Hematopoietic multipotent progenitor cell treated with erythropoietin and hydrocortisone succinate and interleukin-3 and kit ligand, for 6 days (in vitro differentiated cells): ENCODE measurements at places on chromosomes 6 and 20.
A peak's percentile ranks its signal among the peaks of the same experiment; 100 is the strongest.

DNA sequence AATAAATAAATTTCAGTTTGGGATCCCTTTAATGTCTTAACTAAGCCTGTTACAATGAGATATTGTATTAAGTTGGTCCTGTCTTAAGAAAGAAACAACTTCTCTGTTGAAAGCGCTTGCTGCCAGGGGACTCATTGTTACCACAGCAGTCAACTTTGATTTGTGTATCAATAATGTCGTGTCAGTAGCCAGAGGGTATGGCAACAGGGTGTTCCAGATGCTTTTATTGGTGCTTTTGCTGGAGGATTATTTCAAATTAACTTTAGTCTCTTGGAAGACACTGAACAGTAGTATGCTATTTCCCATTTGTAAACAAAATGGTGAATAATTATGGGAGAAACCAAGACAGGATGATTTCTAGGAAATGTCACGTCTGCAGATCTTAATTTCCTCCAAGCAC is 91.9 kb upstream of the TSHZ2 start:
- no peak for DNase-seq

DNA sequence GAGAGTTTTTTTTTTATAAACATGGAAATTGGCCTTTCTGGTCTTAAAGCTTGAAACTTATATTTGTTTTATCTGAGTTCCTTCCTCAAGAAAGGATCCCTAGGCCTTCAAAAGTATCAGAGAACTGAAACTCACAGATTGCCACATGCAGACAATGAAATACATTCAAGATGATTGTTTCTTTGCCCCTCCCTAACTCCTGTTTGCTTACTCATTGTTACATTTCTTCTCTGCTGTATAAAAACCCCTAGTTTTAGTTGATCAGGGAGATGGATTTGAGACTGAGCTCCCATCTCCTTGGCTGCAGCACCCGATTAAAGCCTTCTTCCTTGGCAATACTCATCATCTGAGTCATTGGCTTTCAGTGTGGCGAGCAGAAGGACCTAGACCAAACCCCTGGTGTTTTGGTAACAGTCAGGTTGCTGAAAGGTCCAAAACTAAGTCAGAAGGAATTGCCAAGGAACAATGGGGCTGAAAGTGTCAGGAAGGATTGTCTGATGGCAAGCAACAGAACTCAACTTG is 132.3 kb upstream of the SULF2 start:
- DNase-seq = no peak

- DNase-seq = no peak
Measured at GRCh38 chr6:108437821-108438220, 122.9 kb upstream of the FOXO3 start.

DNA sequence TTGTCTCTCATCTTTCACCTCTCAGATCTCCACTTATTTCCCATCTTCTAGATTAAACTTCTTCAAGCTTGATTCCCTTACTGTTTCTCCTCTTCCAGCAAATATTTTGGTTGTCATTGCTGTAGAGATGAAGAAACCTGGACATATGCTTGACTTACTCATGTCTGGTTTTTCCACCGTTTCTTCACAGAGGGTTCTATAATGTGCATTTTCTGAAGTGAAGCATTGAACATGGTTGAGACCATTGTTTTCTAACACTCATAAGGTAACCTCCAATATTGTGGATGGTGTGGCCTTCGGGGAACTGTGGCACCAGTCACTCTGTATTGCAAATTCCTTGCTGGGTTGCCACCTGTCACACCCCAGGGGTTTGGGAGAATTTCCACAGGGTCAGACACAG is 237.2 kb downstream of the PLCB1 start:
- DNase-seq = no peak

GRCh38 chr20:32487381-32487780 is 97.8 kb downstream of the NOL4L start:
- no peak for DNase-seq

- no peak for DNase-seq
Measured at GRCh38 chr20:40286975-40287531, 402.0 kb downstream of the MAFB start.

- no peak for DNase-seq
Measured at GRCh38 chr6:155188707-155189496, 74.9 kb upstream of the CLDN20 start.

DNA sequence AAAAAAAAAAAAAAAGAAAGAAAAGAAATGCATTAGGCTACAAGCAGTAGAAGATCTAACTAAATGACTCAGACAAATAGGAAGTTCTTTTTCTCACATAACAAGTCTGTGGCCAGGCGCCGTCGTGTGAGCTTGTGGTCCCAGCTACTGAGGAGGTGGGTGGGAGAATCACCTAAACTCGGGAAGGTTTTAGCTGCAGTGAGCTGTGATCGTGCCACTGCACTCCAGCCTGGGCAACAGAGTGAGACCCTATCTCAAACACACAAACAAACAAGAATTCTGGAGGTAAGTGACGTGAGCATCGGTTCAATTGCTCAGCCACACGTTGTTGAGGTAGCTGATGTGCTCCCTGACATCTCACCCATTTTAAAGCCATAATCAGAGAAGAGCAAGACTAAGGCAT is 37.9 kb upstream of the SLC23A2 start:
- DNase-seq = no peak

DNA sequence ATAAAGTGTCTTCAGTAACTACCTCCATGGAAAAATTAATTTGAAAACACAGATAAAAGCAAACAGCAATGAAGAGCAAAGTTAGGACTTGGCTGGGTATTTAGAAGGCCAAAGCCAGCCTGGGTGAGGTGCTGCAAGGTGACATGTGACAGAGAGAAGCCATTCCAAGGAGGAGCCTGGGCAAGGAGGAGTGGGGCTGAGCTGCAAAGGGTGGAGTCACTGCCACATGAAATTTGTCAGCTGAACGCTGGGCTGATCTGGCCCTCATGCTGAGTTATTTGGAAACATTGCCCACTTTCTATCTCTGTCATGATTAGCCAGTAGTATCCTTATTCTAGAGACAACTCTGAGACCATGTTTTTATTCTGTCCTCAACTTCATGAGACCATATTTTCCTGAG is 76.3 kb downstream of the PERP start:
- no peak for DNase-seq

- DNase-seq = no peak
Measured at GRCh38 chr20:1377341-1377871, 15.4 kb downstream of the FKBP1A start.

GRCh38 chr20:58660855-58661597 is 9.9 kb downstream of the STX16 start:
- DNase-seq = peak; percentile 5

- DNase-seq = peak; percentile 69
Measured at GRCh38 chr20:845941-846893, 12.7 kb downstream of the FAM110A start.

DNA sequence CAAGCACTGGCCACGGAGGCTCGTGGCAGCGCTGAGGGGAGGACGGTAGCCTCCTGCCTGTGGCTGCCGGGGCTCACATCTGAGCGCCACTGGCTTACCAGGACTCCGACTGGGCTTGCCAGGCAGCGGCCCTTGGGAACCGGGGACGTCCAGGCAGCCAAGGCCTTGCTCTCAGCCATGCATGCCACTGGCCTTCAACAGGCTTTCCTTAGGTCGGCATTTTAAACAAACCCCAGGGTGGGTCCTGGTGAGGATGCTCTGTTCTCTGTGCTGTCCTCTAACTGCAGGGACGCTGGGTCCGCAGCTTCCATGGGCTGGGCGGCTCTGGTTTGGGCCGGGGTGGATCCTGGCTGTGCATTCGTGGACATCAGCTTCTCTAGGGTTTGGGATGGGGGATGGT is 59.1 kb upstream of the BHLHE23 start:
- no peak for DNase-seq

DNA sequence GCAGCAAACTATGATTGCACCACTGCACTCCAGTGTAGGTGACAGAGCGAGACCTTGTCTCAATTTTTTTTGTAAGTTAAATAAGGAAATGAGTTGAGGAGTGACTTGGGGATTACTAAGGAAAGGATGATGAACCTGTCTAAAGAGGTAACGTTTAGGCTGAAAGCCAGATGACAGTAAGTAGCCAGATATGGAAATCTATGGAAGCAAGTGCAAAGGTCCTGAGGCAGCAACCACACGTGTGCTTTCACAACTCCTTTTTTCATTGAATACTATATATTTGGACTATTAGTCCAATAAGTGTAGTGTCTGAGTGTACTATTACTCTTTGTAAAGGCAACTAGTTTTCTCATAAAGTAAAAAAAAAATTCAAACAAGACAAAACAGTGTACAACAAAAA is 147.4 kb downstream of the CD24 start:
- no peak for DNase-seq

DNA sequence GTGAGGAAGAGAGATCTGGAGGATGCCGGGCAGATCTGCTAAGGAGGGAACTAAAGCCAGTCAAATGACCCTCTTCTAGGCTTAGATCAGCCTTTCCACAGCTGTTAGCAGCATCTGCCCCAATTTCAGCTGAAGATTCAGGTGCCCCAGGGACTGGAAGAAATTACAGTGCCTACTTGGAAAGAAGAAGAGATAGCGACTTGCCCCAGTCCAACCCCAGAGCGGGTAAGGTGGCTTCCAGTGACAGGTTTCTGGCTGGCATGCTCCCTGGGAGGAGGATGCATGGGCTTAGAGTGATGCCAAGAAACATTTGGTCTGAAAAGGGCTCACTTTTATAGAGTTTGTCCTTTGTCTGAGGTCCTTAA is 620 bp downstream of the TJAP1 start:
- DNase-seq = peak; percentile 42

DNA sequence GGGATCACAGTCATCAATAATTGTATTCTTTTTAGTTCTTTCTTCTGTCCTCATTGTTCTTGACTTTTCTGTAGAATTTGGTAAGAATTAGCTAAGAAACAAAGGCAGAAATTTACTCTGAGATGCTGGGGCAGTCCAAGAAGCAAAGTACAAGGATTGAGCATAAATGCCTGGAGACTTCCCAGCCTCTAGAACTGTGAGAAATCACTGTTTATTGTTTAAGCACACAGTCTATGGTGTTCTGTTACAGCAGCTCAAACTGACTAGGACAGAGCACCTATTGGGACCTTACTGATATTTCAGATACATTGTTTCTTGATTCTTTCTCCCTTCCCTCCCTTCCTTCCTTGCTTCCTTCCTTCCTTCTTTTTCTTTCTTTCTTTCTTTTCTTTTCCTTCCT is 192.7 kb upstream of the SLC35B3 start:
- no peak for DNase-seq

DNA sequence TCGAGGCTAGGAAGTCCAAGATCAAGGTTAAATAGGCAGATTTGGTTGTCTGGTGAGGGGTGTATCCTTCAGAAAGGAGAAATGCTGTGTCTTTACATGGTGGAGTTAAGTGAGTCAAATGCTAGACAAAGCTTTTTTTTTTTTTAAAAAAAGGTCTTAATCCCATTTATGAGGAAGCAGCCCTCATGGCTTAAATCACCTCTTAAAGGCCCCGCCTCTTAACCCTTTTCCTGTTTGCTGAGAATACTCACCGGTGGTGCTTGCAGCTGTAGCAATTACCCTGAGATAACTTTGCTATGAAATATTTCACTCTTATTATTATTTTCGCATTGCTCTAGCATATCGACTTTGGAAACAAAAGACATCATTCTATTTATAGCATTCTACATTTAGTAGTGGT is 30.8 kb downstream of the FBXO30 start:
- DNase-seq = no peak

DNA sequence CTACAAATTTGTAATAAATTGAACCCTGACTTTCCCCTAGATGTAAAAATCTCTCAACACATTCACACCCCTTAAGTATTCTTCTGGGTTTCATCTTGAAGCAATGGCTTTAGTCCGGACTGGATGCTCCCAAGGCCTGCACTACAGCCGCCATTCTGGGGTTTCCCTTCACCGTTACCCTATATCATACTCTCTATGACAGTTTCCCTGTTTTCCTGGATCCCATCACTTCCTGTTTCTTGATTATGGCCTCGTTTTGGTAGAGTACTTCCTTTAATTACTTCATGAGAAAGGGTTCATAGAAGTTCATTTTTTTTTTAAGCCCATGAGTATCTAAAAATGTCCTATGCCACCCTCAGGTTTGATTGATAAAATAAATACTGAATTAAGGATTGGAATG is 11.7 kb downstream of the FIG4 start:
- no peak for DNase-seq

DNA sequence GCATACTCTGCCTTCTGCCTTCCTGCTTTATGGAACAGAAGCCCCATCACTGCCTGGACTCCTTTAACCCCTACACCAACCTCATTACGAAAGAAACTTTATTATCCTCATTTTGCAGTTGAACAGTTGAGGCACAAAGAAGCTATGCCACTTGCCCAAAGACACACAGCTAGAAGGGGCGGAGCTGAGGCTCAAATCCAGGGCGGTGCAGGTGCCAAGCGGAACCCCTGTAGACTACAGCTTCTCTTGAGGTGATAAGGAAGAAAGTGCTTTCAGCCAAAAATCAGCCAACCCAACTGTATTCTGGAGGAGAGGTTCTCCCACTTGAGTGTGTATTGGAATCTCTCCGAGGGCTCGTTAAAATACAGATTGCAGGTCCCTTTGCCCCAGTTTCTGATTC is 90.5 kb downstream of the PRND start:
- peak; percentile 51 for DNase-seq

GRCh38 chr6:79755967-79756366 is 124.8 kb downstream of the SH3BGRL2 start:
- no peak for DNase-seq

DNA sequence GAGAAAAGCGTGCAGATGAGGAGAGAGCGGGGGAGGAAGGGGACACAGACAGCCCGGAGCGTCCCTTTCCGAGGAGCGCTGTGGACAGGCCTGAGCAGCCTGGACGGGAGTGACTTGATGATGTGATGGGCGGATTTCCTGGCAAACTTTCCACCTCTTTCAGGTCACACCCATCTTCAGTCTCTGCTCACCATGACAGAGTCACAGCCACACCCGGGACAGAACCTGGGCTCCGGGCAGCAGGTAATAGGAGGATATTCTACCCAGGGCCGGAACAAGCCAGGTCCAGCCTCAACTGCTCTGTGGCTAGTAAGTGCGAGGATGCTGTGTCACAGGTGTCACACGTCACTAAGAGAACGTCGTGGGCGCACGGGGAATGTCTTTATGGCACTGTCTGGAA is 84.3 kb downstream of the THBS2 start:
- no peak for DNase-seq

- no peak for DNase-seq
Measured at GRCh38 chr6:551829-552350, 105.0 kb downstream of the HUS1B start.

DNA sequence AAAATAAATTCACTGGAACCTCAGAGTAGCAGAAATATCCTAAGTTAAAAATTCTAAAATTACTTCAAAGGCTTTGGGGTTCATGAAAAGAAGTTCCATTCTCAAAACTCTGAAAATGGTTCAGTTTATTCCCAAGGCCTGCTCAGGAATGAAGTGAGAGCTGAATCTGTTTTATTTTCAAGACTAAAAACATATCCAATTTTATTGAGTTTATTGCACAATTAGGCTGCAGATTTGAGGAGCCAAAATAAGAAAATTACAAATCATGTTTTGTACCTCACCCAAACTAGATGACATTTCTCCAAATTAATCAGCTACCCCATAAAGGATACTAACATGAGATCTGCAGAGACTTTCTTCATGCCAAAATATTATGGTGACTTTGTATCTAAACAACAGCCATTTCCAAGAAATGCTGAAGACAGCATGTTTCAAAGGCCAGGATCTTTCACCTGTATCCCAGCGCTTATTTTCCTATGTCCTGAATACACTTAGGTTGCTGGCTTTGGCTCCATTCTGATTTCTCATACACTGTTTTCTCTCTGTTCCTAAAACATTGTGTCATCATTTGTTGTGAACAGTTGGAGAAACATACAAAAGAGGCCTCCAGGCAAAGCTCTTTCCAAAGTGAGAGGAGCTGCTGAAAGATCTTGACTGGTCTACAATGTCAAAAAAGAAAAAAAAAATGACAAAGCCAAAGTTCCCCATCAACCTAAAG is 85.7 kb upstream of the F13A1 start:
- DNase-seq = no peak

- peak; percentile 63 for DNase-seq
Measured at GRCh38 chr6:151445482-151445881, 6.4 kb downstream of the RMND1 start.
